ENCODE measurements at places on chromosomes 16 and 17. TPM values are rescaled to one million over a fixed set of nuclear protein-coding genes. Genes with fewer than 3 reads are reported as not detected.

GRCh38 chr16:3085868-3086595 is 13.1 kb downstream of the ZSCAN10 start:
- no peaks in the 10 kb centered on the region for H3K27me3 ChIP-seq
- H3K4me3 ChIP-seq = peak overlapping the region; percentile 42
- H3K4me1 ChIP-seq = peaks cover 39% of the 10 kb centered on the region
- no peaks in the 10 kb centered on the region for H3K36me3 ChIP-seq
- no peak for DNase-seq

DNA sequence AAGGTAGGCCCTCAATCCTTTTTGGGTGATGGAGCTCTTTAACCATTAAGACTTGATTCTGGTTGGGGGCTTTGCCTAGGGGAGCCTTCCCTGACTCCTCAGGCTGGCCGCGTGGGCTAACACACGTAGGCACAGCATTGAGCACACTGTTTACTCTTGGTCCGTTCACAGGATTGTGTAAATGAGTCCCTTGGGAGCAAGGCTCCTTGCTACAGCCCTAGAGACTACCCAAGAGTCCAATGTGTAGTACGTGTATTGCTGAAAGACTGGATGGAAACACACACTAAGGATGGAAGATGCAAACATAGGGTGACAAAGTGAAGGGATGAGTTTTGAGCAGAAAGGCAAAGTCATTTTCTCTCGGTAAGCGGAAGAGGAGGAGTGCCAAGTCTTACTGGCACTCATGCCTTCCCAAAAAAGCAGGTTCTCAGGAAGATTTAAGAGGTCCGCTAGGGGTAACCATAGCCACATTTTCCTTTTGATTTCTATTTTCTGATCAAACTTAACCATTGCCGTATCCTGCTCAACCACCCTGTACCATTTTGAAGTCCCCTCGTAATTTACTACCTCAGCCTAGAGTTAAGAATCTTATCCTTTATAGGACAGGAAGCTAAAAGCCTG is 911 bp upstream of the ITGA2B start:
- no peaks in the 10 kb centered on the region for H3K36me3 ChIP-seq
- H3K27me3 ChIP-seq = no peaks in the 10 kb centered on the region
- no peak overlapping the region for H3K27ac ChIP-seq

Gene LRRC46
- 0.44 TPM for total RNA-seq

Gene PITPNM3
- total RNA-seq = 0.38 TPM

- DNase-seq = peak; percentile 48
- peak overlapping the region; percentile 41 for H3K4me3 ChIP-seq
- H3K27ac ChIP-seq = no peak overlapping the region
- H3K27me3 ChIP-seq = no peaks in the 10 kb centered on the region
- no peaks in the 10 kb centered on the region for H3K36me3 ChIP-seq
- H3K4me1 ChIP-seq = peaks cover 19% of the 10 kb centered on the region
These were observed 196.7 kb upstream of the GSE1 start for GRCh38 chr16:85416228-85417109.

DNA sequence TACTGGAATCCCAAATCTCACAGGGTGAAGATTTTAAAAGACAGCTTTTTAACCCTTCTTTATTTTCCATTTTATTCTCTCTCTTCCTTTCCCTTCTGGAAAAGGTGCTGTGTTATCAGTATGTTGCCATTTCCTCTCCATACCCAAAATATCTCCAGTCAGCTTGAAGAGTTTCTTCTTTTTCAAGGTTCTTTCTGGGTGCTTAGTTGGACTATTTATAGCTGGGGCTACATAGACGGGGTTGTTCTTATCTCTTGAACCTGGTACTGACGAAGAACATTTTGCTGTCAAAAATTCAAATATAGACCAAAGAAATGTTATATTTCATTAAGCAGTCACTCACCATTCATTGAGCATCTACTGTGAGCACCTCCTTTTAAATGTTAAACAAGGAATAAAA is 48.6 kb downstream of the IST1 start:
- DNase-seq = no peak
- no peak overlapping the region for H3K27ac ChIP-seq
- H3K36me3 ChIP-seq = no peaks in the 10 kb centered on the region
- no peaks in the 10 kb centered on the region for H3K27me3 ChIP-seq
- H3K4me3 ChIP-seq = no peak overlapping the region
- H3K4me1 ChIP-seq = no peaks in the 10 kb centered on the region

GRCh38 chr17:66043419-66043818 is 148.5 kb downstream of the CEP112 start:
- H3K4me3 ChIP-seq = no peak overlapping the region
- no peaks in the 10 kb centered on the region for H3K4me1 ChIP-seq
- peaks cover 9% of the 10 kb centered on the region for H3K36me3 ChIP-seq
- DNase-seq = no peak
- H3K27me3 ChIP-seq = no peaks in the 10 kb centered on the region

DNA sequence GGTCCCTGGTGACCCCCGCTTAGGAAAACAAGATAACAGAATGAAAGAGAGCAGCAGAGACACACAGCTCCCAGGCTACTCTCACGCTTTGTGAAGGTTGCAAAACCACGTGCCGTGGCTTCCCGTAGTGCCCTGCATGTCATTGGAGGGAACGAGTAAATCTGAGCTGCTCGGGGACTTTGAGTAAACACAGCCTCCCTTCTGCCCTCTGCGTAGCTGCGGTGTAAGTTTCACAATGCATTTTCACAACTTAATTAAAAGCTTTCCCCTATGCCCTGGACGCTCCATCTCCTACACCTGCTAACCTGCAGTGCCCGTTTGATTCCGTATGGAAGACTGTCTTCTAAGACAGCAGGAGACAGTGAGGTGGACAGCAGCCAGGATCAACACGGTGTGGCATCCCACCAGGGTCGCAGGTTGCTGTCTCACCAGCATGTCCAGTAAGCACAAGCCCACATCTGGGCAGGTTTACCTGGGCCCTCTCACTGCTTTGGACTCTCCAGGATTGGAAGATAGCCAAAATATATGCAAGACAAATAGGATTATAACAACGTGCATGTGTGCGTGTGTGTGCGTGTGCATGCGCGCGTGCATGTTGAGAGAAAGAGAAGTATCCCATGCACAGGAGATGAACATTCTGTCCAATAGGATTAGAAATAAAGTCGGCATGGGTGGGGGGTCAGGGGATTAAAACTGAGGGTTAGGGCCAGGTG is 116.4 kb upstream of the RCVRN start:
- peak overlapping the region; percentile 42 for H3K27ac ChIP-seq
- no peak for DNase-seq
- no peak overlapping the region for H3K4me3 ChIP-seq
- peaks cover 86% of the 10 kb centered on the region for H3K4me1 ChIP-seq

DNA sequence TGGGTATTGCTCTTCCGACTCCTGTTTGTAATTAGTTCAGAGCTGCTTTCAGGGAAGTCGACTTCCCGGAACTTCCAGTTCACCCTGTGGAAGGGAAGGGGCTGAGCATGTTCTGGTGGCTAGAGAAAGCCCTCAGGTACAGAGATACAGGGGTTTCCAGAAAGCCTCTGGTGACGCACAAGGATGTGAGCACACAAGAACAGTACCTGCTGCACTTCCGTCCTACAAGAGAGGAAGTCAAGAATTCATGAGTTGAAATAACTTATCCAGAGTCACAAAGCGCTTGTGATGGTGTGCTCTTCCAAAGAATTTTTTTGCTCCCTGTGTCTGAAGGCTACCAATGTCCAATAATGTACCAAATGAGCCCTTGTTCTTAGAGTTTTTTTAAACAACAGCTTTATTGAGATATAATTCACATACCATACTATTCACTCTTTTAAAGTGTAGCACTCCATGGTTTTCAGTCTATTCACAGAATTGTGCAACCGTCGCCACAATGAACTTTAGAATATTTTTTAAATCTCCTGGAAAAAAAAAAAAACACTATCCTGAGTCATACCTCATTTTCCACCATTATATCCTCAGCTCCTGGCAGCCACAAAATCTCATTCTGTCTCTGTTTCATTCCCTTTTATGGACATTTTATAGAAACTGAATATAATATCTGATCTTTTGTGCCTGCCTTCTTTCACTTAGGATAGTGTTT is 327.6 kb downstream of the CDH13 start:
- no peak for DNase-seq
- no peaks in the 10 kb centered on the region for H3K4me1 ChIP-seq
- H3K4me3 ChIP-seq = no peak overlapping the region
- H3K27me3 ChIP-seq = no peaks in the 10 kb centered on the region

DNA sequence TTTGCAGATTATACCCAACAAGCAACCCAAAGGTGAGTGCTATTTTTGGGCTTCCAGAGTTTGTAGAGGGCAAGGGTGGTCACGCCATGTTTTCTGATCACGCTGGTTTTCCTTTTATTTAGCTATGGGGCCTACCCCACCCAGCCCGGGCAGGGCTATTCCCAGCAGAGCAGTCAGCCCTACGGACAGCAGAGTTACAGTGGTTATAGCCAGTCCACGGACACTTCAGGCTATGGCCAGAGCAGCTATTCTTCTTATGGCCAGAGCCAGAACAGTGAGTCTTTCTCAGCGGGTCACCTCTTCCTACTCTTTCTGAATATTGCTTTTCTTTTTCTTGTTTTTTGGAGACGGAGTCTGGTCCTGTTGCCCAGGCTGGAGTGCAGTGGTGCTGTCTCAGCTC is 2.5 kb downstream of the FUS start:
- no peaks in the 10 kb centered on the region for H3K27me3 ChIP-seq
- peaks cover 3% of the 10 kb centered on the region for H3K36me3 ChIP-seq
- H3K4me3 ChIP-seq = peak overlapping the region; percentile 83
- peaks cover 56% of the 10 kb centered on the region for H3K4me1 ChIP-seq

DNA sequence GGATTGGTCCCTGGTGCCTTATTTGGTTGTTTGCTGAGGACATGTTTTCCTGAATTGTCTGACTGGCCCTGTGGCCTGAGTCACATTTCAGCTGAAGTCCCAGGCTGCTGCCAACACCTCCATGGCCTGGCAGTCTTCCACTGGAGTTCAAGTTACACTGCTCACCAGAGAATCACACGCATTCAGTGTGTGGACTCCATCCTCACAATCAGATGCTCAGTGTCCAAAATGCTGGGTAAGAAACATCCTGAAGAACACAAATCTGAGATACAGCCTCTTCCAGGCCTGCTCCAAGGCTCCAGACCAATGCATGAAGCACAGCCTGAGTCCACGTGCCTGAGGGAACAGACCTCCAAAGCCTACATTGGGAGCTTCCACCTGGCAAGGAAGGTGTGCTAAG is 19.2 kb downstream of the CD300LB start:
- no peaks in the 10 kb centered on the region for H3K27me3 ChIP-seq
- H3K36me3 ChIP-seq = no peaks in the 10 kb centered on the region
- H3K27ac ChIP-seq = no peak overlapping the region

DNA sequence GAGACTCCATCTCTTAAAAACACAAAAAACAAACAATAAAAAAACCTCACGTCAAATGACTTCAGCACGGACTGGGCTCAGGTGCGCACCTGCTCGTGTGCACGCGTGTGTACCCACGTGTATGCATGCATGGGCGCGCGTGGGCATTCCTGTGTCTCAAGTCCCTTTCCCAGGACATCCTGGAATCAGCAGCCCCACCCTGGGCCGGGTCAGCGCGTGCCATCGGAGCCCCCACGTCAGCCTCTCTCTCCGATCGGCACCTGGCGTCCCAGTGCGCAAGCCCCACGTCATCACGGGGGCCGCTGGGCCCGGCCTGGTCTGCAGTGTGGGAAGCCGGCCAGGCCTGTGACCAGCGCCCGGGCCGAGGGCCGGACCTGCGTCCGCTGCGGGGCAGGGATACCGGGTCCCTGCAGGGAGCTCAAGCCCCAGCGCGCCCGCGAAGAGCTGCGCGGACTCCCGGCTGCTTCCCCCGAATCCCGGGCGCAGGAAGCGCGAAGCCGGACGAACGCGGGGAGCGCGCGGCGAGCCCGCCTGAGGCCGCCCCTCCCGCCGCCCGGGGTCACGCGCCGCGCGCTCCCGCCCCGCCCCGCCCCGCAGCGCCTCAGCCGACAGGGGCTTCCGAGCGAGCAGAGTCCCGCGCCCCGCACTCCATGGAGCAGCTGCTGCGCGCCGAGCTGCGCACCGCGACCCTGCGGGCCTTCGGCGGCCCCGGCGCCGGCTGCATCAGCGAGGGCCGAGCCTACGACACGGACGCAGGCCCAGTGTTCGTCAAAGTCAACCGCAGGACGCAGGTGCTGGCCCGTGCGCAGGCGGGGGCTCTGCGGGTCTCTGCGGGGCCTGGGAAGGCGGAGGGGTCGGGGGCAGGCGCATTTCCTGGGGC is at the start of gene FN3K:
Gene FN3K, plus strand, starts transcription at position 629 of the 880 bp plus-strand sequence. Its CDS starts 22 bp downstream, at position 651.
- H3K36me3 ChIP-seq = peaks cover 30% of the 10 kb centered on the region
- H3K27me3 ChIP-seq = no peaks in the 10 kb centered on the region
- peak within 1 kb of the TSS; percentile 80 for H3K27ac ChIP-seq
- no peaks in the 10 kb centered on the region for H3K4me1 ChIP-seq
- peak; percentile 75 for DNase-seq
- peak within 1 kb of the TSS; percentile 93 for H3K4me3 ChIP-seq

Gene ACAP1
- 16.4 TPM for total RNA-seq

DNA sequence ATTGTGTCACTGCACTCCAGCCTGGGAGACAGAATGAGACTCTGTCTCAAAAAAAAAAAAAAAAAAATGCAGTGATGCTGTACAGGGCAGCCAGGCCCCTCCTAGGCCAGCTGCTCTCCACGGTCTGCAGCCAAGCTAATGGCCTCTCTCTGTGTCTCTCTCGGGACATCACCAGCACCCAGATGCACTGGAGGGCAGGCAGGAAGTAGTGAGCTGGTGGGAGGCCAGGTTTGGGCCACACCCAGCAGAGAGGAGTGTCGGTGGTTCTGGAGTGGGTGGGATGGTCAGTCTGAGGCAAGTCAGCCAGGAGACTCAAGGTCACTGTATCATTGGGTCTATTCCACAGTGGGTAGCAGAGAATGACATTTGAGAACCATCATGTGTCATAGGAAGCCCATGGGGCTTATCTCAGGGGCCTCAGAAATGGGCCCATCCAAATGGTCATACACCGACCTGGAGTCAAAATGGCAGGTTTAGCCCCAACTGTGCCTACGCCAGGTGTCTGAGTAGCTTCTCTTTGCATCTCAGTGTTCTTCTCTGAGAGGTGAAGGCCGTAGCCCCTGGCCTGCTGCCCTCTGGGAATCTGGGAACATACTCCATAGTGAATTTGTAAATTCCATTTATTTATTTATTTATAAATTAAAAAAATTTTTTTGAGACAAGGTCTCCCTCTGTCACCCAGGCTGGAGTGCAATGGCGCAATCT is 22.7 kb downstream of the WNT9B start:
- H3K36me3 ChIP-seq = no peaks in the 10 kb centered on the region
- no peaks in the 10 kb centered on the region for H3K4me1 ChIP-seq
- no peak for DNase-seq
- no peaks in the 10 kb centered on the region for H3K27me3 ChIP-seq
- no peak overlapping the region for H3K27ac ChIP-seq
- H3K4me3 ChIP-seq = no peak overlapping the region

GRCh38 chr16:86157616-86158247 is 258.8 kb downstream of the IRF8 start:
- no peaks in the 10 kb centered on the region for H3K4me1 ChIP-seq
- H3K36me3 ChIP-seq = no peaks in the 10 kb centered on the region
- H3K27ac ChIP-seq = no peak overlapping the region
- no peak overlapping the region for H3K4me3 ChIP-seq
- DNase-seq = no peak
- H3K27me3 ChIP-seq = no peaks in the 10 kb centered on the region

Gene BRCA1
- total RNA-seq = 11.4 TPM

All from heart left ventricle (tissue), 16 donors.